ENCODE measurements at places on chromosomes 1 and 21.
A peak's percentile ranks its signal among the peaks of the same experiment; 100 is the strongest.

DNA sequence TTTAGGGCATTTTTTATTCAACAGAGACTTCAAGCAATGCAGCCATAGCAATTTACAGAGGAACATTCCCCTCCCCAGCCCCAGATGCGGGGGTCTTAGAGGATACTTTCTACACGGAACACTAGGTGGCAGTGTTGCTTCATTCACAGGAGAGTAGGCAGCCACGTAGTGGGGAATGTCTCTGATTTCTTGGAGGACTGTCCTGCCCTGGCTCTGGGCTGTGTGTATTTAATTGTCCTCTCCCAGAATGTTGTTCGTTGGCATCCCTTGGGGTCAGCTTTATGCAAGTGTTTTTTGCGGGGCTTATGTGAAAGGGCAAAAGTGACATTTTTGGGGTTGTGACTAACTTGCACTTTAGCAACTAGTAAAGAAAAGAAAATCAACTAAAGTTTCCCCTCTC is 96.9 kb downstream of the PAPPA2 start:
- DNase-seq: peak; percentile 65

GRCh38 chr1:157195521-157196244 is 57.5 kb upstream of the ETV3 start:
- DNase-seq: no peak

DNA sequence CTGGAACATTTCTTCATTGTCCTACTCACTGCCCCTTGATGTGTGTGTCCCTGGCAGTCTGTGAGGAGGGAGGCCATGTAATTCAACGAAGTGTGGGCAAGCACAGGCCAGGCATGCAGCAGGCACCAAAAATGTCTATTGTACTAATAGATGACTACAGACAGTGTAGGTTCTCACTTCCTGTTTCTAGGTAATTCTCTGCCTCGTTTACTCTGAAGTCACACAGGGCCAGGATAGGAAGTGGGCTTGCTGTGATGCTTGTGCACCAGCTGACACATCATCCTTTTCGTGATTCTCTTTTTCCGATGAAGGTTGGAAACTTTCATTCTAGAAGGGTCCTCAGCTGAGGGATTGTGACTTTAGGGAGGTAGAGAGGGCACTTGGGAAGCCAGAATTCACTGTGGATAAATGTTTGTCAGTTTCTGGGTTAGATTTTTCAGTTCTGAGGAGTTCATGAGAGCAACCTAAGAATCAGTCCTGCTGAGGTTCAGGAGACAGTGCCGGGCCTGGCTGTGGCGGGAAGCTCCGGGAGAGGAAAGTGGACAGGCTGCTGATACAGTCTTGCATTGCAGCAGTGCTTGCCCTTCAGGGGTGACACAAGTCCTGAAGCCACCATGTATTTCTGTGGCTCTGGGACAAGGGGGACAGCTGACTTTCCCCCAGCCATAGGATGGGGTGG is 4.3 kb upstream of the CSF1 start:
- DNase-seq: no peak

- DNase-seq: no peak
Observed at GRCh38 chr21:26961698-26962097, 5.2 kb downstream of the ADAMTS5 start.

GRCh38 chr1:23428136-23428905 is 3.8 kb upstream of the TCEA3 start:
- no peak for DNase-seq

- DNase-seq: no peak
Observed at GRCh38 chr1:48302652-48303051, 80.1 kb downstream of the SLC5A9 start.

DNA sequence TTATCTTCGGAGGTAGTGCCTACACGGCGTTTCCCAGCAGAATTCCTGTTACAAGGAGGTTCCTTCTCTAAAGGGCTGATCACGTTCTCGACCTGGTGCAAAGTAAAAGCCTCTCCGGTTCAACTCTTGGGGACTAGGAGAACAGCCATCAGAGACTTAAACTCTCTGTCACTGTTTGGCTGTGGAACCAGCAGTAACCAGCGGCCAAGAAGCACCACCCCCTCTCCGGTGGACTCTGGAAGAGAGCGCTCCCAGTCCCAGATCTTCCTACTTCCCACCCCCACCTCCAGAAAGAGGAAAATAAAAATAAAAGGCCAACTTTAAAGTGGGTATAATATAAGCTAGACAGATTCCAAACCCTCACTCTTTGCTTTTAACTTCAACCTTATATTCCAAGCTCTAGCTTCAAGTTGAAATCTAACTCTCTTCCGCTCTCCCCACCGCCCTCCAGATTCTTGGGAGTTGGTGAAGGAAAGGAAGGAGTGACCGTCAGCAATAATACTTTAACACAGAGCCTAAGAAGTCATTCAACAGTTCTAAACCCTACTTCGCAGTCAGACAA is 2.9 kb downstream of the BRINP3 start:
- no peak for DNase-seq

DNA sequence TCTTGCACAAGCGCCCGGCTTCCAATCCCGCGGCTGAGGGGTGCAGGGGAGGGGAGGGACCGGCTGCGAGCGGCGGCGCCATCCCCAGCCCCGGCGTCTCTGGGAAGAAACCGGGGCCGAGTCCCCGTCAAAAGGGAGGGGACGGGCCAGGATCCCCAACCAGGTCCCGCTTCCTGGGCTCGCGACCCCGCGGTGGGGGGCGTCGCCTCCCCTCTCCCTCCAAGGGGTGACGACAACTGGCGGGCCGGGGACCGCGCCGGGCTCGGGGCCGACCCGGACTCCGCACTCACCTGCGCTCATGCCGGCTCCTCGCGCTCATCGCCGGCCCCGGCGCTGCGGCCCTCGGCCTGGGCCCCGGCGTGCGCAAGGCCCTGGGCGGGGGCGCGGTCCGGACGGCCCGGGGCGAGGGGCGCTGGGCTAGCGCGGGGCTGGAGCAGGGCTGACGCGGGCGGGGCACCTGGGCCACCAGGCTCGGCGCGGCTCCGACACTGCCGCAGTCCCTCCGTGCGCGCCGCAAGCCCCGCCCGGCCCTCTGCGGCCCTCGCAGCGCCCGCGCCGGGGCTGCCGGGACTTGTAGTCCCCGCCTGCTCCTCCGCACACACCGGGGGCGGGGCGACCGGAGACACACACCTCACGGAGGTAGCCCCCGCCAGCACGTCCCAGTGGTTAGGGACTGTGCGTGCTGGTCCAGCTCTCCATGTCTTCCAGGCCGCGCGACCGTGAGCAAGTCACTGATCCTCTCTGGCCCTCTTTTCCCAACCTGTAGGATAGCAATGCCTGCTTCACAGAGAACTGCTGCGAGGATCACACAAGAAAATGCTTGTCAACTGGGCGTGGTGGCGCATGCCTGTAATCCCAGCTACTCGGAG is at the start of gene ATP13A2:
Gene ATP13A2 (minus strand): TSS at position 490 of the 869 bp plus-strand sequence. CDS start 190 bp downstream, at position 300.
- peak; percentile 95 for DNase-seq

DNA sequence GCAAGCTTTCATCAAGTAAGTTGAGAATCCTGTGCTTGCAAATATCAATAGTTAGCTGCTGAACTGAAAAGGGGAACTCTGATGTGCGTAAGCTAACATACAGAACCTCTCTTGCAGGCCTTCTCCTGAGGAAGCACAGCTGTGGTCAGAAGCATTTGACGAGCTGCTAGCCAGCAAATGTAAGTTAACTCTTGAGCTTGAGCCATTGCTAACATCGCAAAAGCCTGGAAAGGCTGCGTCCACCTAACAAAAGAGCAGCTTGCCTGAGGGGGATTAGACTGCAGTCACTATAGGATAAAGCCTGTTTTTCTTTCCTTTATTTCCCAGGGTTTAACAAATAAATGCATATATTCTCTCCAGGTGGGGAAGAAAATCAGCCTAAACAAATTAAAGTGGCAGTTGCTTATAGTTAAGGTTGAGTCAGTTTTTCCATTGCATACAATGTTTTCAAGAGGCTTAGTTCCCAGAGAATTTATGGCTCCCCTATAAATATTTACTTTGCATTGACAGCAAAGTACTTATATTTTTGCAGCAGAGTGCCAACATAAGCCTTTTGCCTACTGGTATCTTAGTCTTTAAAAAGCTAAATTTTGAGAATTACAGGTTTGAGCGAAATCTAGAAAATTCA is 1.5 kb downstream of the RGS2 start:
- peak; percentile 27 for DNase-seq

DNA sequence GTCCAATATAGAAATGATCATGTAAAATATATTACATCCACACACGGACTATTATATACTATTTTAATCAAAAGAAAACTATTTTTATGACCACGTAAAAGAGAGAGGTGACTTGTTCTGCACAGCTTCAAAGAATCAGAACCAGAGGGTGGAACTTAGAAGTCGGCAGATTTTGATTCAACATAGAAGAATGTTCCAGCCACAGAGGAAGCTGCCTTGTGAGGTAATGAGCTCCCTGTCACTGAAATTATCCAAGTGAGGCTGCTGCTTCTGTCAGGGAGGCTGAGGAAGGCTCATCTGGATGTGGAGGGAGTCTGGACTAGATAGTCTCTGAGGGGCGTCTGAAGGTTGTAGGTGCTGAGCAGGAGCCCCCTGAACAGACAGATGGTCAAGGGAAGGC is 2.7 kb downstream of the PLEKHA6 start:
- no peak for DNase-seq

DNA sequence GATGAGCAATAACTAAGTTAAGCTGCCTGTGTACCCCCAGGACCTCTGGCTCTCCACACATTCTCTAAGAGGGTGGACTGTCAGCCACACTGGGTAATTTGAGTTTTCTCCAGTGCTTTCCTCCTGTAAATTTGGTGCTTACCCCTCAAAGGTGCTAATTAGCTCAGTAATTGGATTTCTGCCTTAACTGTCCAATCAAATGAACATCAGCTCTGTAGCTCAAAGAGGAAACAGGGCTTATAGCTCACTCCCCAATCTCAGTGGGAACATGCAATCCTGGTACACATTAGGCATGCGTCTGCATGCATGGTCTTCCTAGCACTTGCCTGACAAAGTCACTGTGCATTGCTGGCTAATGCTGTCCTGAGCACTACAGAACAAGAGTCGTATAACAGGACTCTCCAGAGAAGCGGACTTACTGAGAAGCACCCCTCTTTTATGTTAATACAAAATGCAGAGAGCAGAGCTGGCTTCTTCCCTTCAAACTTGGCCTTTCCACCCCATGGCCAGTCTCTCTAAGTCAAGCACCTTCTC is 110.1 kb downstream of the NTPCR start:
- no peak for DNase-seq

- no peak for DNase-seq
Observed at GRCh38 chr1:47849005-47849521, 148.1 kb downstream of the TRABD2B start.

DNA sequence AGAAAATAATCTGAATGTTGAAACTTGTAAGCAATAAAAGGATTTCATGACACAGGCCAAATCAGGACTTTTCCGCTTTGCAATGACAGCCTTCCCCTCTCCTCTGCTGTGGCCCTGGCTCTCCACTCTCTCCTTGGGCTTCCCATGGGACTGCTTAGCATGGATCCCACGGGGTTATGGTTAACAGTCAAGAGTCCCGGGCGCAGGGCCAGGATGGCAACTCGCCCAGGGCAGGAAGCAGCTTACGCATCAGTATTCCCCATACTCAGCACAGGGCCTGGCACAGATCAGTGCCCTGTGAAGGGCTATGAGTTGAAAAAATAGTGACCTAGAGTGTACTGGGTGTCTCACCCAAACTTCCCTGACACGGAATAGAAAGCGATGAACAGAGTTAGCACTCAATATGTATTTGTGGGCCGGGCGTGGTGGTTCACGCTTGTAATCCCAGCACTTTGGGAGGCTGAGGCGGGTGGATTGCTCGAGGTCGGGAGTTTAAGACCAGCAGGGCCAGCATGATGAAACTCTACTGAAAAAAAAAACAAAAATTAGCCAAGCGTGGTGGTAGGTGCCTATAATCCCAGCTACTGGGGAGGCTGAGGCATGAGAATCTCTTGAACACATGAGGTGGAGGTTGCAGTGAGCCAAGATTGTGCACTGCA is 29.1 kb upstream of the GRHL3 start:
- peak; percentile 97 for DNase-seq

- DNase-seq: no peak
Observed at GRCh38 chr1:38781872-38782617, 77.5 kb downstream of the RRAGC start.

DNA sequence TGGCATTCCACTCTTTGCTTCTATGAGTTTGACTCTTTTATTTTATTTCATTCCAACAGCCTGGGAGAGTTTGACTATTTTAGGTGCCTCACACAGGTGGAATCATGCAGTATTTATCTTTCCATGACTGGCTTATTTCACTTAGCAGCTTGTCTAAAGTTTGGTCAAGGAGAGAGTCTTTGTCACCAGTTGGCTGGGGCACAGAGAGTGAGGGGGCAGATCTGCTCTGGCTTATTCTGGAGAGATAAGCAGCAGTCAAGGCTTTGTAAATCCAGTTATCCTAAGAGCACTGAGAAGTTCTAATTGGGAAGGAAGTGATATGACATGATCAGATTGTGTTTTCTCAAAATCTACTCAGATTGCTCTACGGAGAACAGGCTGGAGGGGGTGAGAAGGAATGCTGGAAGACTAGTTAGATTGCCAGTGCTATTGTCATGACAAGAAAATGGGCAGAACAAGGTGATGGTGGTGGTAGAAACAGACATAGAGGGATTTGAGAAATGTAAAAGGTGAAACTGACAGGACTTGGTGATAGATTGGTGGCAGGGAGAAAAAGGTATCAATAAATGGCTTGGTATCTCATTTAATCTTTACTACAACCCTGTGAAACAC is 12.1 kb upstream of the CTTNBP2NL start:
- no peak for DNase-seq

DNA sequence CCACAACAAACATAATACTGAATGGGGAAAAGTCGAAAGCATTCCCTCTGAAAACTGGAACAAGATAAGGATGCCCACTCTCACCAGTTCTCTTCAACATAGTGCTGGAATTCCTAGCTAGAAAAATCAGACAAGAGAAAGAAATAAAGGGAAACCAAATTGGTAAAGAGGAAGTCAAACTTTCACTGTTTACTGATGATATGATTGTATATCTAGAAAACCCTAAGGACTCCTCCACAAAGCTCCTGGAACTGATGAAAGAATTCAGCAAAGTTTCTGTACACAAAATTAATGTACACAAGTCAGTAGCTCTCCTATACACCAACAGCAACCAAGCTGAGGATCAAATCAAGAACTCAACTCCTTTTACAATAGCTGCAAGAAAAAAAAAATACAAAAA is 6.9 kb upstream of the F13B start:
- no peak for DNase-seq

DNA sequence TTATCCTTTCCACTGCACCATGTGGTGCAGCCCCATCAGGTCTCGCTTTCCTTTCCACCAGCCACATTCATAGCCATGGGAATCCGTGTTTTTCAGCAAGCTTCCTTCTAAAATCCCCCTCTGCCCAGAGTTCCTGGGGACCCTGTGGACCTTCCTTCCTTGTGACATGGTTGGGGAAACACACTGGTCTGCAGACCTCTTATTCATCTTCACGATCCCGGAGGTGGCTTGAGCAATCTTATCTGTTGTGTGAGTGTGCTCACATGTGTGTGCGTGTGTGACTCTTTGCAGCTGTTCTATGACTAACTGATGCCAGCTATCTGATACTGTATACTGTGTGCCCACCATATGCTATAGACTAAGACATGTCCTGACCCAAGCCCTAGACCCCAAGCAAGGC is 15.6 kb upstream of the IL10 start:
- no peak for DNase-seq

- peak; percentile 85 for DNase-seq
Observed at GRCh38 chr1:30379684-30380624, 343.4 kb downstream of the MATN1 start.

Data from NCI-H345 (cell line).